IMR-90 (cell line): ENCODE measurements at places on chromosomes 1 and 21. TPM values are rescaled to one million over a fixed set of nuclear protein-coding genes. Genes with fewer than 3 reads are reported as not detected.

ADGRL2 gene
- 36.9 and 42.7 TPM in 2 replicates for total RNA-seq

DHRS3 gene
- 11.4 and 14.5 TPM in 2 replicates for total RNA-seq

COL8A2 gene
- 0.54 and 0.56 TPM in 2 replicates for total RNA-seq

PTPN7 gene
- total RNA-seq = not detected in 2 replicates

CFAP141 gene
- not detected in 2 replicates for total RNA-seq

ANKRD35 gene
- total RNA-seq = 0.90 and 1.1 TPM in 2 replicates

NCMAP gene
- not detected in 2 replicates for total RNA-seq

NEXN gene
- 5.2 and 10.3 TPM in 2 replicates for total RNA-seq

MYBPH gene
- not detected in 2 replicates for total RNA-seq

CAPZB gene
- 180 and 216 TPM in 2 replicates for total RNA-seq

SHE gene
- total RNA-seq = not detected in 2 replicates

DNA sequence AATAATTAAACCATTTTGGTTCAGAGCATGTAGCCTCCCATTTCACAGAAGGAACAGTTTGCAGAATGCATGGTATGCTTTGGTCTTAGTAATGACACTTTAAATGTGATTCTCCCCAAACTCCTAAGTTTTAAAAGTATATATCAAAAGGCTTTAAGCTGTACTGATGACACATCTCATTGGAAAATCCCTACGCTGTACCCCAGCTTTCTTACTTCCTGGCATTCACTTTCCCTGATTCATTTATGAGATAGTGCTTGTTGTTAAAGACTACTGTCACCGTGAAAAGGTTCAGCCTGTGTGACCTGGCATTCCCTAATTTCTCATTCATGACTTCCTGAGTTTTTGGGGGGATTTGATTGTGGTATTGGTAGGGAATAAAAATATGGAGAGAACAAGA is 53.4 kb downstream of the MPZL1 start:
- peak; percentile 77 for DNase-seq

GRCh38 chr1:228555074-228555994 is 68.2 kb downstream of the RNF187 start:
- no peak for DNase-seq

- DNase-seq = no peak
Observed at GRCh38 chr1:81312272-81312754, 488.4 kb upstream of the ADGRL2 start.

DNA sequence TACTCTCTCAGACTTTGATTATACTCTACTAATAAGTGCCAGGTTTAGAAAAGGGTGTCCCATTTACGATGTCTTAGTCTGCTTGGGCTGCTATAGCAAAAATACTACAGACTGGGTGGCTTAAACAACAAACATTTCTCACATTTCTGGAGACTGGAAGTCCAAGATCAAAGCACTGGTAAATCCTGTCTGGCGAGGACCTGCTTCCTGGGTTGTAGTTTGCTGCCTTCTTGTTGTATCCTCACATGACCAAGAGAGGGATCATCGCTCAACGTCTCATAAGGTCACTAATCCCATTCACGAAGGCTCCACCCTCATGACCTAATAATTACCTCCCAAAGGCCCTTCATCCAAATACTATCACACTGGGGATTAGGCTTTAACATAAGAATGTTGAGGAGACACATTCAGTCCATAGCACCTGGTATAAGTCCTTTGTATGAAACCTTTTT is 12.0 kb downstream of the PRDX6 start:
- peak; percentile 20 for DNase-seq

DNA sequence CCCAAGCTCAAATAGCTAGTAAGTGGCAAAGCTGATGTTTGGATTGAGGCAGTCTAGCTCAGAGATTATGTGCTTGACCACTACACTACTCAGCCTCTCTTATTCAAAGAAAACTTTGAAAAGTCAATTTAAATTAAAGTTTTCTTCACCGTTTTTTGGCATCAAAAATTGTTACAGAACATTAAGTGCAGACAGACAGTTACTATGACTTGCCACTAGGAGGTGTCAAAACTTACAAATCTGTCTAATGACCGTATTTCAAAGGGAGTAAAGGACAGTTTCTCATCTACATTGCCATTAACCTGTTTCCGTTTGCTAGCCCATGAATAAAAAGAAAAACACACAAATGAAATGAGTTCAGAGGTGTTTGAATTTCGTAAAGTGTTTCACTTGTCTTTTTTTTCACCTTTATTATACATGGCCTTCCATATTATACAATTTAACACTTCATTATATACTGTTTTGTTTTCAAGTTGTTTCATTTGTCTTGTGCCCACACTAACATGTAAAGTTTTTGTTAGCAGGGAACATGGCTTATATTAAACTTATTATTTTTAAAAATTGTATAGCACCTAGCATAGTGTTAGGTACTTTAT is 57.4 kb upstream of the MTF2 start:
- peak; percentile 61 for DNase-seq

- no peak for DNase-seq
Observed at GRCh38 chr1:18336801-18337200, 143.9 kb upstream of the KLHDC7A start.

DNA sequence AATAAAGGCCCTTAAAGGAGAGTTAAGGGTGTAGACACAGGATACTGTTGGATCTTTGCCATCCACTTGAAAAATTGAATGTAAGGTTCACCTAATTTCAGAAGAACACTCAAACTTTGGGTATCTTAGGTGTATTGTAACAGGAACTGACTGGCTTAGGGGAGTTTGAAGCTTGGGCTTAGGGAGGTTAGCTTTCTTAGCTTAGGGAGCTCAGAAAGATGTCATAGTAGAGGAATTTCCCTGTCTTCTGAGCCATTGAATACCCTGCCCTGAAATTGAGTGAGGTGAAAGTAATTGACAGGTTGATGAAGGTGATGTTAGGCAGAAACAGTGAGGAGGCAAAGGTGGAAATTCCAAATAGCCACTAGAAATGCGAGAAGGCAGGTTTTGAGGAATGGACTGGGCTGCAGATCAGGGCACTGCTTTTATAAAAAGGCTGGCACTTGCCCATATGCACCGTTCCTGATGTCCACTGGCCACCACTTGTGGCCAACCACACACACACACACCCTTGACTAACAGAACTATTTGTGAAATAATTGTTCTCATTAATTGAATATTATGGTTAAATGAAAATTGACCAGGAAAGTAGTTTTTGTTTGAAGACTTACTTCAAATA is 16.5 kb downstream of the BACH1 start:
- DNase-seq = no peak

DNA sequence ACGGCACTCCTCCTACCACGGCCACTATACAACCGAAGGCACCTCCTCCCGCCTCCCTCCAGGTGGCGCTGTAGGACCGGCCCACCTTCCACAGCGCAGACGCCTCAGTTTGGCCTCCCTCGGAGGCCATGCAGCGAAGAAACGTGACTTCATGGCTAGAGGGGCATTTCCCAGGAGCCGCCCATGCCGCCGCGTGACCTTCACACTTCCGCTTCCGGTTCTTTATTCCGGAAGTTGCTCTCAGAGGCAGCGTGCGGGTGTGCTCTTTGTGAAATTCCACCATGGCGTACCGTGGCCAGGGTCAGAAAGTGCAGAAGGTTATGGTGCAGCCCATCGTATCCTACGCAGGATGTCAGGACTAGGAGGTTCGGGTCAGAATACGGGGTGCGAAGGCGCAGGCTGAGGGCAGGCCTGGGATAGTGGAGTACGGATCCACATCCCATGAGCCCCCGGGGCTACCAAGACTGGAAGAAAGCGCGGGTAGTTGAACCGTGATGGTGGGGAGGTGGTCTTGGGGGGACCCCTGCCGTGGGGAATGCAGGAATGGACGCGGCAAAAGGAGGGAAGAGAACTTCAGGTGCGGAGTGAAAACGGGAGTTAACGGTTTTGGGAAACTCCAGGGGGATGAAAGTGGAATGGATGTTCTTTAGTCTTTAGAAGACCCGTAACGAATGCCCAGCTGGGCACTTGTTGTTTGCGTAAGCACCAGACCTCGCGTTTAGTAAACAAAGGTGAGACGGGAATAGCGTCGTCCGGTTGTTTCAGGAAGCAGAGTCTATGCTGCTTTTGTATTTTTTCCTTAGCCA is at the start of gene SNRPE:
Gene SNRPE, plus strand, starts transcription at position 221 of the 806 bp plus-strand sequence. Its CDS starts 61 bp downstream, at position 282.
- peak; percentile 98 for DNase-seq

DNA sequence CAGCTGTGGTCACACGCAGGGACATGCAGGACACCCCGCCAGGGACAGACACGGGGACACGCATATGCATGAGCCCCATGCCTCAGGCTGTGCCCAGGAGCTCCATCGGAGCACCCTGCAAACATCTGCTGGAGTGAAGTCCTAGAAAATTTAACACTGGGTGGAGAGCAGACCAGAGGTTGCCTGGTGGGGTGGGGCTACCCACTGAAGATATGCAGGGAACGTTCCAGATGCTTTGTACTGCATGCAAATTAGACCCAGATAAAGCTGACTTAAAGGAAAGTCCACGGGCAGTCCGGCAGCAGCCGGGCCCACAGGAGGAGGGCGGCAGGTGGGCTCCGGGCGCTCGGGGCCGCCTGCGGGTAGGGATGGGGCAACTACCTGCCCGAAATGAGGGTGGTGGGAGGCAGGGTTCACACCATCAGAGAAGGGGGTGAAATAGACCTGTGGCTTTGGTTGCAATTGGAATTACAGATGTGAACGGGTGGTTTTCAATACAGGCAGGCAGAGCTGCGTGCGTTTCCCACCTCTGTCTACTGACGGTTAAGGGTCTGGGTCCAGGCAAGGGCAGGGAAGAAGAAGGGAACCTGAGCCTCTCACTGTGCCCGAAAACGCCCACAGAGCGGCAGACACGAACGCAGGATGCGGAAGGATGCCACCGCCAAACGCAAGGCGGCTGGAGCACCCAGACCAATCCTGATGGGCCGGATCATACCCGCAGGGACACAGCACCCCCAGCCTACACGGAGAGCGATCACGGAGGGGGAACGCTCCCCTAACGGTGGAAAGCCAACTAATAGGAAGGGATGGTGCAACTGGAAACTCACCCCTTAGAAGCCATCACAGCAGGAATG is 21.0 kb downstream of the CFAP74 start:
- DNase-seq = no peak

- DNase-seq = no peak
Observed at GRCh38 chr1:240941701-240942370, 329.9 kb upstream of the GREM2 start.

DNA sequence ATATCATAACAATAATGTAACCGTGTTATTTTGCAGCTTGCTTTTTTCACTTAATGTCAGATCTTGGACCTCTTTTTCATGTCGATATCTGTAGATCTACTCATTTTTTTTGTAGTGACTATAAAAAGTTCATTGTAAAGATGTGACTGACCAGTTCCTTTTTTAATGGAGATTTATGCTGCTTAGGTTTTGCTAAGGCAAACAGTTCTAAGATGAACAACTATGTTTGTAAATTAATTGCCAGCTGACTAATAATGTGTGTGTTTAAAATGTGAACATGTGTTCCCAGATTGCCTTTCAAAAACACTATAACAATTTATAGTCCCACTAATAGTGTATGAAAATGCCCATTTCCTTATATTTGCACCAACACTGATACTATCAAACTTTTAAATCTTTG is 18.1 kb upstream of the EPS8L3 start:
- no peak for DNase-seq

- DNase-seq = no peak
Observed at GRCh38 chr1:27601771-27602461, 2.0 kb downstream of the AHDC1 start.

DNA sequence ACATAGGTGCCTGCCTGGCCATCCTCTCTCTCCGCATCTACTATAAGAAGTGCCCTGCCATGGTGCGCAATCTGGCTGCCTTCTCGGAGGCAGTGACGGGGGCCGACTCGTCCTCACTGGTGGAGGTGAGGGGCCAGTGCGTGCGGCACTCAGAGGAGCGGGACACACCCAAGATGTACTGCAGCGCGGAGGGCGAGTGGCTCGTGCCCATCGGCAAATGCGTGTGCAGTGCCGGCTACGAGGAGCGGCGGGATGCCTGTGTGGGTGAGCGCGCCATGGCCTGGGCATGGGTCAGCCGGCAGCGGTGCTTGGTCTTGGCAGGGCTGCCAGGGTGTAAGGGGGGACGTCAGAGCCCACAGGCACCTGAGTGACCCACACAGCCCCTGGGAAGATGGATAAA is 13.3 kb downstream of the EPHA8 start:
- DNase-seq = no peak

GRCh38 chr1:156226116-156226538 is 13.3 kb downstream of the PMF1 start:
- DNase-seq = no peak

DNA sequence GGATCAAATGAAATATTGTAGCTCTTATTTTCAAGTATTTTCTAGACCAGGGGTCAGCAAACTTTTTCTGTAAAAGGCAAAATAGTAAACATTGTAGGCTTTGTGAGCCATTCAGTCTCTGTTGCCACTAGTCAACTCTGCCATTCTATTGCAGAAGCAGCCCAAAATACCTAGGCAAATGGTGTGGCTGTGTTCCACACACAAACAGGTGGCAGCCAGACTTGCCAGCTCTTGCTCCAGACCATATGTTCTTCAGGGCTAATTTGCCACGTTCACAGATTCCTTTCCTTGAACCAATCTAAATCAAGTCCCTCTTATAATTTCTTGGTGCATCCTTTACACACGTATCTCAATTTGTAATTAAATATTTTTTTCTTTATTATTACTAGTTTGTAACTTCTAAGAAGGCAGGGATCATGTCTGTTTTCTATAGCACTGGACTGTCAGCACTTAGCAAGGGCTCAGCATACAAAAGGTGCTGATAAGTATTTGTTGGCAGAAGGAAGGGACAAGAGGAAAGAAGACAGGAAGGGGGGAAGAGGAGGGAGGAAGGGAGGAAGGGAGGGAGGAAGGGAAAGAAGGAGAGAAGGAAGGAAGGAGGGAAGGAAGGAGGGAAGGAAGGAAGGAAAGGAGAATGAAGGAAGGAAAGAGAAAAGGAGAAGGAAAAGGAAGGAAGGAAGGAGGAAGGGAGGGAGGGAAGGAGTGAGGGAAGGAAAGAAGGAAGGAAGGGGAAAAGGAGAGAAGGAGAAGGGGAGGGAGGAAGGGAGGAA is 106.5 kb upstream of the EDEM3 start:
- DNase-seq = no peak

GRCh38 chr1:42852608-42852980 is 6.2 kb downstream of the ZNF691 start:
- peak; percentile 41 for DNase-seq

GRCh38 chr1:223417444-223417843 is 24.2 kb downstream of the CCDC185 start:
- no peak for DNase-seq

DNA sequence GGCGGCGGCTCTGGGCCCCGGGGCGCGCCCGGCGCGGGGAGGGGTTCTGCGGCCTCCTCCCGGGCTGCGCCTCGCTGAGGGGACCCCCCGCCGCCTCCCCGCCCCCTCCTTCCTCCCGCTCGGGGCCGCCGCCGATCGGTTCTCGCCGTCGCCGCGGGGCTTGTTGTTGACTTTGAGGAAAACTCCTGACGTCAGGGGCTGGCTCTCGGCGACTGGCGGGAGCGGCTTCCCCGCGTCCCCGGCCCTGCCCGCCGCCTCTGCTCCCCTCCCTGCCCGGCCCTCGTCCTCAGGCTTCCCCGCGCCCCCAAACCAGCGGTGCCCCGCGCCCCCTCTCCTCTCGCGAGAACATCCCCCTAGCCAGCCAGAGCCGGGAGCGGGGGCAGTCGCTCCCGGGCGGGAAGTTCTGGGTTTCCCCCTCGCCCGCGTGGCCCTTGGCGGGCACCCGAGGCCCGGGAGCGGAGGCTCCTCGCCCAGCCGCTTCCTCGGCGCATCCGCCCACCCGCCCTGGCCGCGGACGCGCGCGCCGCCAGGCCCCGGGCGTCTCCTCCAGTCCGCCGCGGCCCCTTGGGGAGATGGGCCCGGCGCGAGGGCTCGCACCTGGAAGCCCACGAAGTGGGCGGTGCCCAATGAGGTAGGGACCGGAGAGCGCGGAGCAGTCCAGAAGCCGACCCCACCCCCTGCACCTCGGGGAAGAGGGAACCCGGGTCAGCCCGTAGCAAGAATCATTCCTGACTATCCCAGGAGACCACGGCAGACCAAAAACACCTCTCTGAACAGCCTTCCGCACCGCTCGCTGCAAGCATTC is 611 bp upstream of the AKT3 start:
- DNase-seq = peak; percentile 70
